ENCODE measurements at places on chromosomes 5 and 9. TPM values are rescaled to one million over a fixed set of nuclear protein-coding genes. Genes with fewer than 3 reads are reported as not detected.

IFNA2 gene
- not detected for total RNA-seq

DNA sequence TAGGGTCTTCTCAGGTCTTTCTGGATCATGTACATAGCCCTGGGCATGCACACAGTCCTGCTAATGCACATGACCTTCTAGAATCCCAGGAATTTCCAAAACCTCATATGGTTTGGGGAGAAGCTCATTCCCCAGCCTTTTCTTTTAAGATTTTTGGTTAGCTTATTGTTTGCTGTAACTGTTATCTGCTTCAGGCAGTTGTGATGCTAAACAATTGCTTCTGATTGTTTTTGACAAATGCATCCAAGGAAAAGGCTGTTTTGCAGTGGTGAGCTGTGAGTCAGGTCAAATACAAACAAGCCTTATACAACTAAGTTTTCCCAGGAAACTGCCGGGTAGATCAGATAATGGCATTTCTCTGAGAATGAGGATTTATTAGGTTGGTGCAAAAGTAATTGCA, 32.7 kb downstream of the SMC5 start:
- no peaks in the 10 kb centered on the region for H3K4me1 ChIP-seq
- H3K27me3 ChIP-seq = no peaks in the 10 kb centered on the region
- H3K36me3 ChIP-seq = peaks cover 4% of the 10 kb centered on the region
- DNase-seq = no peak

PKD2L2 gene
- total RNA-seq = not detected

GRCh38 chr5:154570572-154571324, 92.7 kb upstream of the HAND1 start:
- DNase-seq = no peak
- H3K27ac ChIP-seq = no peak overlapping the region
- no peak overlapping the region for H3K4me3 ChIP-seq

- H3K27me3 ChIP-seq = no peaks in the 10 kb centered on the region
- no peaks in the 10 kb centered on the region for H3K4me1 ChIP-seq
- H3K4me3 ChIP-seq = no peak overlapping the region
- no peak overlapping the region for H3K27ac ChIP-seq
- DNase-seq = no peak
These were observed 265.1 kb upstream of the FBXL7 start for GRCh38 chr5:15234911-15235310.

DNA sequence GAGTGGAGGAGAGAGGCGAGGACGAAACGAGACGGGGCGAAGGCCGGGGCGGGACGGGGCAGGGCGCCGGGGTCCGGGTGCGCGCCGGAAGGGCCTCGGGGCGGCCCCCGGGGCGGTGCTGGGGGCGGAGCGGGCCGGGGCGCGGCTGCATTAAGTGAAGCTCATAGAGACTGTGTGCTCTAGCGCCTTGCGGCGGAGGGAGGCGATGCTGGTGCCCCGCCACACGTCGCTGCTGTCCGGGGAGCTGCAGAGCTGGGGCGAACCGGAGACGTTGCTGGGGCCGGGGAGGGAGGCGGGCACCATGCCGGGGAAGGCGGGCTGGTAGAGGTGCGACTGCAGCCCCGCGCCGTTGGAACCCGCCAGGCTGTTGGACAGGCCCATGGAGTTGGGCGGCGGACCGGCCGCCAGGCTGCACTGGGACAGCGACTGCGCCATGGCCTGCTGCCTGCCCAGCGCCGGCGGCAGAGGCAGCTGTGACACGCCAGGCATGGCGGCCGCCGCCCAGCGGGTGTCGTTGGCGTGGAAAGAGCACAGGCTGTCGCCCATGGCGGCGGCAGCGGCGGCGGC, 8.3 kb downstream of the OTP start:
- peaks cover 12% of the 10 kb centered on the region for H3K4me1 ChIP-seq
- H3K36me3 ChIP-seq = no peaks in the 10 kb centered on the region
- no peak overlapping the region for H3K27ac ChIP-seq
- DNase-seq = peak; percentile 65
- no peak overlapping the region for H3K4me3 ChIP-seq

DNA sequence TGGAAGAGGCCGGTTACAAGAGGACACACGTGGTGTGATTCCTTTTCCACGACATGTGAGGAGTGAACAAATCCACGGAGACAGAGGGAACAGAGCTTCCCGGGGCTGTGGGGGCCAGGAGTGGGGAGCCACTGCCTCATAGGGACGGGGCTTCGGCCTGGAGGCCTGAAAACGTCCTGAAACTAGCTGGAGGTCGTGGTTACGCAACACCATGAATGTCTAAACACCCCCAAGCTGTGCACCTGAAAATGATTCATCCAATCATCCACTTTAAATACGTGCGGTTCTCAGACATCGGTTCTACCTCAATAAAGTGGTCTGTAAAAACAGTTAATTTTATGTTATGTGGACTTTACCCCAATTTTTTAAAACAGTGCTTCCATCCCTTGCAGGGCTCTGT, 65.3 kb upstream of the PPP1R26 start:
- no peaks in the 10 kb centered on the region for H3K4me1 ChIP-seq
- no peak overlapping the region for H3K4me3 ChIP-seq
- no peak overlapping the region for H3K27ac ChIP-seq
- no peaks in the 10 kb centered on the region for H3K27me3 ChIP-seq

SLC34A1 gene
- 0.91 TPM for total RNA-seq

DNA sequence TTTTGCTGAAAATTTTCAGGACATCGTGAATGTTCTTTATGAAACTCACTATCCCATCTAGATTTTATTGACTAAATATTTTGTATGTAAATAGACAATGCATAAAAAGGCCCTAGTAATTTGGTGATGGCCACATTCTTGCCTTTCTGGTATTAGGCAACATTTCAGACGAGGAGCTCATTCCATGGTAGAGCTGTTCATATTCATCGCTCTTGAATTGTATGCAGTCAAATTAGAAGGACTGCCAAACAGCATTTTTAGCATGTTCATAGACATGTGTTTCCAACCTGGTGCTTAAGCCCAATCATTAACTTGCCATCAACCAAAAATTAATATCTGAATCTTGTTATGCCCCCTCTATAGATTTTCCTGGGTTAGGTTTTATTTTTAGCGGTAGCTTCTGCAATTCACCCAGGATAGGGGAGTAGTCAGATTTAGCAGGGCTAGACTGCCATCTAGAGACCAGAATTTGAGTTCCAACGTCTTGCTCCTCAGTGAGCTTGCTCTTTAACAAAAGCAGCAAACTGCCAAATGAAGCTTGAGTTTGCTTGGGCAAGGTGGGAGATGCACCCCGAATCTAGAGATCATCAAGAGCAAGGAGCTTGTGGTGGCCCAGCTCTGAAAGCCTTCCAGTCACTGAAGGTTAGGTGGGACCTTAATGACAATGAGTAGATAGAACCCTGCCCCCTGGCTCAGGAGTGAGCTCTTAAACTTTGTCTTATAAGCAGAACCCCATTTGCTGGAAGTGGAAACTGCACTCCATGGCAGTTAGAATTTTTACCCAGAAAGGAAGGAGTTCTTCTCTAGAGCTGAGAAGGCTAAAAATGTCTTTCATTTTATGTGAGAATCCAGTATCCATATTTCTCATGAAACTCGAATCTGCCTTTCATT, 456.2 kb downstream of the RASEF start:
- no peak for DNase-seq
- H3K4me3 ChIP-seq = no peak overlapping the region
- H3K36me3 ChIP-seq = no peaks in the 10 kb centered on the region
- H3K27ac ChIP-seq = no peak overlapping the region
- no peaks in the 10 kb centered on the region for H3K27me3 ChIP-seq

GRCh38 chr5:108720391-108720790, 27.3 kb upstream of the FER start:
- DNase-seq = no peak
- H3K4me1 ChIP-seq = no peaks in the 10 kb centered on the region
- no peaks in the 10 kb centered on the region for H3K27me3 ChIP-seq
- no peak overlapping the region for H3K27ac ChIP-seq

GRCh38 chr9:128713411-128713780, 10.5 kb downstream of the ZDHHC12 start:
- H3K36me3 ChIP-seq = no peaks in the 10 kb centered on the region
- no peaks in the 10 kb centered on the region for H3K27me3 ChIP-seq
- no peaks in the 10 kb centered on the region for H3K4me1 ChIP-seq
- no peak overlapping the region for H3K4me3 ChIP-seq

GRCh38 chr5:31078956-31079355, 114.5 kb upstream of the CDH6 start:
- H3K4me3 ChIP-seq = no peak overlapping the region
- H3K4me1 ChIP-seq = no peaks in the 10 kb centered on the region
- H3K27me3 ChIP-seq = no peaks in the 10 kb centered on the region

BRINP1 gene
- total RNA-seq = 1.4 TPM

DNA sequence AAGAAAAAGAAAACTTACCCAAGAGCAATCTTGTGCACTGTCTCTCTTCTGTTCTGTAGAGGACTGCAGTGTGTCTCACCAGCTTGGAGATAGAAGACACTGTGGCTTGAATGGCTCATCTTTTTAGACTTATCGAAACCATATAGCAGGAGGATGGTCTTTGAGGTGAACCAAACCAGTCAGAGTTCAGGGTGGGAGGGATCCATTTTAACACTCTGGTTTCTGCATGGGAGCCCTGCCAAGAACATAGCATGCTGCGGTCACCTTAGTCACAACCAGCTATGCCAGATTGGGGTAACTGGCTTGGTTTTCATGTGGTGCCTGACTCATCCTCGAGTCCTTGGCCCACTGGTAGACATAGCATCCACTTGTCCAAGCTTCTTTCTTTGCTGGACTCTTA, 135.1 kb downstream of the PAPPA start:
- DNase-seq = no peak
- H3K4me1 ChIP-seq = no peaks in the 10 kb centered on the region
- H3K27me3 ChIP-seq = no peaks in the 10 kb centered on the region
- no peak overlapping the region for H3K27ac ChIP-seq
- H3K4me3 ChIP-seq = no peak overlapping the region

GRCh38 chr9:129309906-129310305, 131.8 kb upstream of the IER5L start:
- DNase-seq = no peak
- no peaks in the 10 kb centered on the region for H3K4me1 ChIP-seq
- no peak overlapping the region for H3K4me3 ChIP-seq
- no peaks in the 10 kb centered on the region for H3K27me3 ChIP-seq
- no peaks in the 10 kb centered on the region for H3K36me3 ChIP-seq

MVB12B gene
- 12.3 TPM for total RNA-seq

- no peaks in the 10 kb centered on the region for H3K36me3 ChIP-seq
- H3K27ac ChIP-seq = peak within 1 kb of the TSS; percentile 77
- no peaks in the 10 kb centered on the region for H3K27me3 ChIP-seq
- H3K4me1 ChIP-seq = peaks cover 18% of the 10 kb centered on the region
- peak within 1 kb of the TSS; percentile 71 for H3K4me3 ChIP-seq
- peak; percentile 84 for DNase-seq
These were observed at the start of gene VLDLR for GRCh38 chr9:2621722-2622460. Gene VLDLR (plus strand): TSS chr9:2621787. CDS start chr9:2622190, 403 bp downstream.

IGFBPL1 gene
- 0.22 TPM for total RNA-seq

NRG2 gene
- 1.9 TPM for total RNA-seq

DNA sequence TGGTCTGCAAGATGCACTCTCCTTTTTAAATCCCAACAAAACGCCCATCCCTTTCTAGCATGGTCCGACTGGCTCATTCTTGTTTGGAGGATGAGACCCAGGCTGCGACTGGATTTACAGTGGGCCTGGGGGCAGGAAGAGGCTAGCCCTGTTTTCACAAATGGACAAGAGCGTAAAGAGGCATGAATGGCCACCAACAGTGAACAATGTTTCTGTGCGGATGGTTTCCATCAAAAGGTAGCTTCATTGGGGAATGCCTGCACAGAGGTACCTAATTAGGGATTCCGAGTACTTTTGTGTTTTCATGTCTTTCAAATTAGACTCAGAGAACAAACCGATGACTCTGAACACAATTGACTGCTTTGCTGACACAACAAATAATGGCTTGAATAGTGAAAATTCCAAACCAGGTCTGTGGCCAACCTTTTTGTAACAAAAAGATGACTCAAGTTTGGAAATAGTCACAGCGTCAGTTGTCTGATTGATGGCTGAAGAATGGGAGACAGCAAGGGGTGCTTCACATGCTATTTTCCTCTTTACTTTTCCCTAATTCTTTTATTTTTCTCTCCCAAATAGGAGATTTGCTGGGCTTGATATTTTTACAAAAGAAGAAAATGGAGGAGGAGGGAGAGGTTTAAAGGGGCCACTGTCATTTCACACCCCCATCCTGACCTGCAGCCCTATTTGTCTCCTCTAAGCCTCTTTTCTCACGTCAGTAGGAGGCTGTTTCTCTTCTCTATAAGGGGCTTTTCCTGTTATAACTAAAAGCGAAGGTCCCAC, 208.1 kb upstream of the S1PR3 start:
- H3K4me3 ChIP-seq = no peak overlapping the region
- H3K27me3 ChIP-seq = no peaks in the 10 kb centered on the region
- H3K27ac ChIP-seq = no peak overlapping the region

GRCh38 chr9:114820776-114821501, 15.1 kb upstream of the TNFSF15 start:
- H3K4me1 ChIP-seq = no peaks in the 10 kb centered on the region
- H3K4me3 ChIP-seq = no peak overlapping the region
- no peak for DNase-seq
- H3K36me3 ChIP-seq = no peaks in the 10 kb centered on the region
- H3K27ac ChIP-seq = peak overlapping the region; percentile 38

DNA sequence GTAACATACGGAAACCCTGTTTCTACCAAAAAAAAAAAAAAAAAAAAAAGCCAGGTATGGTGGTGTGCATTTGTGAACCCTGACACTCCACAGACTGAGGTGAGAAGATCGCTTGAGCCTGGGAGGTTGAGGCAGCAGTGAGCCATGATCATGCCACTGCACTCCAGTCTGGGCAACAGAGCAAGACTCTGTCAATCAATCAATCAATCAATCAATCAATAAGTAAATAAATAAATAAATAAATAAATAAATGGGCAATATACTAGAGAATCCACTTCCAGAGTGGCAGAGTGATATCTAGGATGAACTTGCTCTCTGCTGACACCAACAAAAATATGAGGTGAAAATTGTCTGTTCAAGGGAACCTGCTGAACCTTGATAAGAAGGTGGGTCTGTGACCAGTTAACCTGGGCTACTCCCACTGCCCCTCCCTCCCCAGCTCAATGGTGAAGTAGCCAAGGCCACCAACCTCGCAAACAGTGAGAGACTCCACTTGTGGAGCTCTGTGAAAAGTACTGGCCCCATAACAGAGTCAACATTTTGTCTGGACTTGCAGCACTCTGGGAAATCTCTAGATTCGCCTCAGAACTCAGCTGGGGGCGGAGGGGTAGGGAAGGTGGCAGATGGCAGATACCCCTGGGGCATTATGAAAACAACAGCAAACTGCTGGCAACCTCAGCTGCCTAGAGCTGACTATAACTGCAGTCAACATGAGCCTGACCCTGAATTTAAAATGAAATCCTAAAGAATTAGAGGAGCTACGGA, 163.7 kb downstream of the ROR2 start:
- H3K36me3 ChIP-seq = no peaks in the 10 kb centered on the region
- H3K27ac ChIP-seq = no peak overlapping the region
- H3K4me1 ChIP-seq = no peaks in the 10 kb centered on the region
- no peaks in the 10 kb centered on the region for H3K27me3 ChIP-seq
- no peak for DNase-seq

GRCh38 chr9:96616817-96617438, 2.7 kb downstream of the CDC14B start:
- no peaks in the 10 kb centered on the region for H3K36me3 ChIP-seq
- H3K27me3 ChIP-seq = no peaks in the 10 kb centered on the region
- H3K27ac ChIP-seq = no peak overlapping the region
- H3K4me3 ChIP-seq = no peak overlapping the region
- no peak for DNase-seq

Measured in kidney (tissue), 22 donors.